ENCODE measurements at places on chromosomes 3 and 15. TPM values are rescaled to one million over a fixed set of nuclear protein-coding genes. Genes with fewer than 3 reads are reported as not detected.
A peak's percentile ranks its signal among the peaks of the same experiment; 100 is the strongest.

- DNase-seq: no peak
These were observed 32.5 kb downstream of the NAALADL2 start for GRCh38 chr3:174891524-174892203.

CPNE9 gene
- 0.10 TPM for total RNA-seq

DNA sequence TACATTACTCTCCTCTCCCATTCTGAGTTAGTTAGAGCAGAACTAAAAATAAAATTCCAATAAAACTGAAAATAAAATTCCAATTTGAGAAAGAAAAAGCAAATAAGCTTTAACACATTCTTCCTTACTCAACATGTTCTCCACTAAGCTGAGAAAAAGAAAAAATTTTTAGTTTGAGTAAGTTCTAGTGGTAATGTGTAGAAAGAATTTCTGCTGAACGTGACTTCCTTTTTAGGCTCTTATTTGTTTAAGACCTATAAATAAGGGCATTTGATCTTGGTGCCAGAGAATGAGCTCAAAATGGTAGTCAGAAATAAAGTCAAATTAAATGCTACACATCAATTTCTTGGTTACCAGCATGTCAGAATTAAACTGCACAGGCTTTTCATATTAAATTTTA lies 57.6 kb upstream of the ABHD10 start:
- no peak for DNase-seq

DNA sequence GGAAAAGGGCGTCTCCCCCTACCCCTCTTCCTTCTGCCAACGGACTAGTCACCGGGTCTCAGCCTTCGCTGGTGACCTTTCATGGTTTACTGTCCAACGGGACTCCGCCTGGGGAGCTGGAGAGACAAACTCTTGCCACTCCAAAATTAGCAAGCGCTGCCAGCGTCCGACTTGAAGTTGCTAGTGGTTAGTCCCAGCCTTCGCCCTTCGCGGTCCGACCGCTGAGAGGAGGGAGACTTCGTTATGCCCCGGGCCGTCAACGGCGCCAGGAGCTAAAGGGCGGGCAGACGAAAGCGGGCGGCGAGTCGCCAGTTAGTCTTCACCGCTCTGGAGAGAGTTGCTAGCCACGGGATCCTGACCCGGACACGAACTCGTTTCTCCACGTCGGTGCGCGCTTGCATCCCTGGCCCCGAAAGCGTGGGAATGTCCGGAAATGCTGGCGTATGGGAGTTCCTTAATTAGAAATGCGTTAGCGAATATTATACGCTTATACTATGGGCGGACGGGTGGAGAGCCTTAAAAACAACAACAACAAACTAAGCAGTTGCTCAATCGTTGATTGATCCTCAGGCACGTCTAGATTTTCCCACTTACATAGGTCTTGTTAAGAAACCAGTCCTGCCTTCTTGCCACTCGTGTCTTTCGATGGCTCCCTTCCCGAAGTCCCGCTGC lies 716 bp downstream of the SMC4 start:
- DNase-seq: peak; percentile 56

CCDC12 gene
- total RNA-seq: 38.4 TPM

SEMA6D gene
- 12.5 TPM for total RNA-seq

CHST13 gene
- total RNA-seq: 0.60 TPM

- DNase-seq: no peak
These were observed 43.2 kb upstream of the PIK3R4 start for GRCh38 chr3:130789782-130790322.

- DNase-seq: no peak
These were observed 162.8 kb downstream of the GREM1 start for GRCh38 chr15:32880642-32881041.

HYAL3 gene
- total RNA-seq: 1.7 TPM

DNA sequence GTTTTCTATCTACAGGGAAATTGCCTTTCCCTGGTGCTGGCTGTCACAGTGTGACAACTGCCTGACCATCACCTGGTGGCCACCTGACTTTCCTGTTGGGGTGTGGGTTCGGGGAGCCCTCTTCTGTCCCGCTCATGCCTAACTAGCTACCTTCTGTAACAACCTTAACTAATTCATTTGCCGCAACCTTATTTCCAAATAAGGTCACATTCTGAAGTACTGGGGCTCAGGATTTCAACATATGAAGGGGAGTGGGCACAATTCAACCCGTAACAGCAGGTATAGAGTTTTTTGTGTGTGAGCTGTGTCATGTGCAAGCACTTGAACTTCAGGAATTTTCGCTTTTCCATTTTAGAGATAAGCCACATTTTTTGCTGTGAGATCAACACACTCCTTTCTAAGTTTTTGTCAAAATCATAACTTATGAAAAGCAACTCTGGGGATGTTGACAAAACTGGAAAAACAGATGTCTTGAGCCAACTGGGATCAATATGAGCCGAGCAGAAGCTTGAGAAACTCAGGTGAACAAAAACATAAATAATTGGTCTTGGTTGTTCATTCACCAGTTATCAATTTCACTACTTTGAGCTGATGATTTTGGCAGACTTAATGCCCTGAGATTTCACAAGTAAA lies 242.0 kb upstream of the RGMA start:
- no peak for DNase-seq

- no peak for DNase-seq
These were observed 291.8 kb downstream of the NAALADL2 start for GRCh38 chr3:175150812-175151401.

GRCh38 chr3:73508330-73508954 lies 116.3 kb downstream of the PDZRN3 start:
- DNase-seq: peak; percentile 42

DNA sequence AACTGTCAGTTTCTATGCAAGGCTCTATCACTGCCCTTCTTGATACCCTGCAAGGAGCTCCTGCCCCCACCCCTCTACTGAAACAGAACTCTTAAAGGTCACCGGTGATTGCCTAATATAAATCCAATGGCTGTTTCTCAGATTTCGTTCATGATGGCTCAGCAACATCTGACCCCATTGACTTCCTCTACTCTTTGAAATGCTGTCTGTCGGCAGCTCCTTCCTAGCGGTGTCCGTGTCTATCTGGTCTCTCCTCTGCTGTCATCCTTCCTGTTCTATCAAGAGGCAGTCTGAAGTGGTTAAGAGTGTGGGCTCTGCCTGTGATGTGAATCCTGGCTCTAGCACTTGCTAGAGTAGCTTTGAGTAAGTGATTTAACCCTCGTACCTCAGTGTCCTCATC lies 5.5 kb downstream of the TMEM266 start:
- DNase-seq: no peak

Measured in left cardiac atrium (tissue), 4 donors.